Activated naive CD4-positive, alpha-beta T cell (primary cell): ENCODE measurements at places on chromosomes 5 and 9.

DNA sequence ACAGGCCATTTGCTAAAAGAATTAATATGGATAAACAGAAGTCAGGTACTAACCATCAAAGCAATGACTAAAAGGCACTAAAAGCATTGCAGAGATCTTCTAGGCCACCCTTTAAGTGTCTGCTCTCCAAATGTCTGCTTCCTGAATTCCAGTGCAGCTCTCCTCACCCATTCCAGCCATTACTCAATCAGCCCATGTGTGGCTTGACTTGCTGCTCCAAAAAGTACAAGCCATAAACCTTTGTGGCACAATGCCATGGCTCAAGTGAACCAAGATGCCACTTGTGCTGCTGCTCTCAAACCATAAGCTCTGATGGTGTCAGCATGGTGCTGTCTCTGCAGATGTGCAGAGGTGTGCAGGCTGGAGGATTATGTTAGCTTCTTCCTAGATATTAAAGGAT, 290.2 kb upstream of the POU5F2 start:
- no peak for DNase-seq

GRCh38 chr5:151691706-151692105, 5.0 kb upstream of the SPARC start:
- no peak for DNase-seq

DNA sequence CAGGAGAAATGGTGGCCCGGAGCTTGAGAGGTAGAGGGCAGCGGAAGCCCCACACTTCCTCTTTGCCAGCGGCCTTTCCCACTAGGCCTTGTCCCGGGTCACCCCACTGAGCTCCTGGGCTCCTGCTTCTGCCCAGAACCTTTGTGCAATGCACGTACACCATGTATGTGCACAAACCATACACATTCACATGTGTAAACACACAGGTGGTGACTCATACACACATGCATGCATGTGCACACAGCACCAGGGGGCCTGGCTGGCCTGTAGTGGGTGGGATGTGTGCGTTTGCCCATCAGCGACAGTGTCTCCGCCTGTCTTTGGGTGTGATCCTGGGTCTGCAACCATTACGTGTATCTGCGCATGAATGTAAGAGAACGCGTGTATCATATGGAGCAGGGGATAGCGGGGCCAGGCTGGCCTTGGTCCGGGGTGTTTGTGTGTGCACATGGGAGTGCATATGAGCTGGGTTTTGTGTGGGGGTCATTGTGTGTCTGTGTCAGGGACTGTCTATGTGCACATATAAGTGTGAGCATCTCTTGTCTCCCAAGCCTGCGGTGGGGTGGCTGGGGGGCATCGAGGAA, 43.7 kb downstream of the PSD2 start:
- no peak for DNase-seq

DNA sequence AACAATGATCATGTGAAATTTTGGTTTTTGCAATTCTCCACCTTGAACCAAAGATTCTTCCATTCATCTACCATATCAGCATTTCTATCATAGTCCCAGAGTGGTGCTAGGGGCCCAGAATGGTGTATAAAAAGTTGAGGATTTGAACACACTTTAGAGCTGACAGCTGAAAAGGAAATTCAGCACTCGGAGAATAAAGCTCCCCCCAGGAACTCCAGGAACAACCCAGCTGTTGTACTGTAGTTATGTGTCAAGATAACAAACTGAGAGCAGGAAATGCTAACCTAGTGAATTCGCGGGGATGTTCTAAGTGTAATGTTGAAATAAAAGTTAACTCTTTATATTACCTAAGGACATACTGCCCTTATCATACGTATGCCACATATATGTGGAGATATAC, 216.7 kb downstream of the NFIB start:
- DNase-seq = no peak

DNA sequence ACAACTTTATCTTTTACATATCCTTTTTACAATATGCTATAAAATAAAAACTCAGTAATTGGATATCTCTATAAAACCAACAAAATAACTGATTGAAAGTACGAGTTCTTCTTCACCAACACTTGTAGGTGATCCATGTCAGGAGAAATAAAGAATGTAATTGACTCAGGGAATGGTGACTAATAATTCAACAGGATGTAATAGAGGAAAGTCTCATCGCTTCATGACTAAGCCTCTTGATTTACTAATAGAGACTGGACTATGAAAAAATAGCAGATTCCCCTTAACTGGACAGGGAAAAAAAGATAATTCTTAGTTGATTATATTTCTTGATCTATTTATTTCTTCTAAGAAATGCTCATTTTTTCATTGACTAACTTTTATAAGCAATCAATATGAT, 507.7 kb upstream of the PTGER4 start:
- no peak for DNase-seq

DNA sequence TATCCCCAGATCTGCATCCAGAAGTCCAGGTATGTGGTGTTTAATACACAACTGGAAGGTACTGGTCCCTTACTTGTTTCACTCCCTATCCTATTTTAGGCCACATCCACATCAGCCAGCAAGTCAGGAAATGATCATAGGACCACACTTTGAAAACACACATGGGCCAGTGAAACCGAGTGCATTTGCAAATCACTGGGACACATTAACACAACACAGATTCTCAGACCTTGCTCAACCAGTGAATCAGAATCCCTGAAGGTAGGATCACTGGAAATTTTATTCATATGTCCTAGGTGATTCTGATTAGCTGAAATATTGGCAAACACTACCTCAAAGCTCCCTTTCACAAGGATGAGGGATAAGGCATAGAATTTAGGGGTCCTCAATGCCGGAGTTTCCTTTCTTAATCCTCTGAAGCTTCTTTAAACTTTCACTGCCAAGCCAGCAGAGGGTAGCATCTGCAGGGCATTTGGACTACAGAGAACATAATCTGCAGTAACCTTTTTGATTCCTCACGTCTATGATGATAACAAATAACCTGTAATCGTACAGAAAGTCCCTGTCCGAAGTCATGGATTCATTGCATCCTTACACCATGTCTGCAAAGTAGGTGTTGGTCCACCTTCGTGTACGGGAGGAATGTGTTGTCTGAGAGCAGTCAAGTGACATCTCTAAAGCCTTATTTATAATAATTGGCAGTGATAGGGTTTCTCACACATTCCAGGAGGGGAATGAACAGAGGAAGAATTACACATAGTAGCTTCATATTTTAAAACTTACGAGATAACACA, 11.0 kb upstream of the ABLIM3 start:
- DNase-seq = no peak

DNA sequence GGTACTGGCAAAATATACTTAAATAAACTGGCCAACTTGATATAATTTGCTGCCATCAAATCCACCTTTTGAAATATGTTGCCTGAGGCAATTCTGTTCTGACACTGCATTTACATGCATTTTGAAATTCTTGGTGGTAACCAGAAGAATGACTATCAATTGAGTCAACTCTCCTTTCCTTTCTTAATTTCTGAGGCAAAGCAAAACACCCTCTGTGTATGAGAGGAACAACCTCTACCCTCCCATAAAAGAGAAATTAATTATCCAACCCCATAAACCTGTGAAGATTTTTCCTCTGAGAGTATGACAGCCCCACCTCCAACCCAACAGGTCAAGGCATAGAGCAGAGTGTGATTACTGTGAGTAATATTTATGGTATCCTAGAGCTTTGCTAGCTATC, 286.8 kb downstream of the NR2F1-AS1 start:
- DNase-seq = no peak

- DNase-seq = no peak
Measured at GRCh38 chr5:16558984-16559629, 57.7 kb downstream of the RETREG1 start.

DNA sequence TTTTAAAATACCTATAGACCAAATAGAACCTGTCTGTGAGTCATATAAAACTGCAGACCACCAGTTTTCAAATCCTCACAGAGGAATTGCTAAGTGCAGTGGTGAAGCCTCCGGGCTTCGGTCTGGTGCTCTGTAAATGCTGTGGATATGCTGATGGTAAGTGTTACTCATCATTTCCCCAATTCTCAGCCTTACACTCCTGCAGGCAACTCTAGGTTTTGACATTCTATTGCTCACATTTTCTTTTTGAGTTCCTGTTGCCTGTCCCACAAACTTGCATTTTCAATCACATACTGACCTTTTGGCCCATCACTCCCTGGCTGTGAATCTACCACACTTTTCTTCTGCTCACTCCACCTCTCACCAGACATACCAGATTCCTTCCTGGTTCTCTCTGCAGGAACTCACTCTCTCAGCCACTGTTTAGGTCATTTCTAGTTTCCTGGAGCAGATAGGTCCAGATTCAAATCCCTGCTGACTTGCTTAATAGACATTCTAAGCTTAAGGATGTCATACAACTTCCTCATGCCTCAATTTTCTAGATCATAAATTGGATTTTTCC, 192.9 kb downstream of the RAB3C start:
- DNase-seq = no peak

DNA sequence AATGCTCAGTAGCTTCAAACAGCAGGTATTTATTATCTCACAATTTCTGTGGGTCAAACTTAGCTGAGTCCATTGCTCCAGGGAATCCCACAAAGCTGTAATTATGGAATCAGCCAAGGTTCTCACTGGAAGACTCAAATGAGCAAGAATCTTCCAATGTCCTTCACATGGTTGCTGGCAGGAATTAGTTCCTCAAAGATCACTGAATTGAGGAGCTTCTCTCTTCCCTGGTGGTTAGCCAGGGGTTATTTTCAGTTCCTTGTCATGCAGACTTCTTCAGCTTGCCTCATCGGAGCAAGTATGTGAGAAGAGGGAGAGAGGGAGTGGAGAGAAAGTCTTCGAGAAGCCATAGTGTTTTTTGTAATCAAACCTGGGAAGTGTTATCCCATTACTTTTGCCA, 2331.9 kb downstream of the MAT2B start:
- no peak for DNase-seq

DNA sequence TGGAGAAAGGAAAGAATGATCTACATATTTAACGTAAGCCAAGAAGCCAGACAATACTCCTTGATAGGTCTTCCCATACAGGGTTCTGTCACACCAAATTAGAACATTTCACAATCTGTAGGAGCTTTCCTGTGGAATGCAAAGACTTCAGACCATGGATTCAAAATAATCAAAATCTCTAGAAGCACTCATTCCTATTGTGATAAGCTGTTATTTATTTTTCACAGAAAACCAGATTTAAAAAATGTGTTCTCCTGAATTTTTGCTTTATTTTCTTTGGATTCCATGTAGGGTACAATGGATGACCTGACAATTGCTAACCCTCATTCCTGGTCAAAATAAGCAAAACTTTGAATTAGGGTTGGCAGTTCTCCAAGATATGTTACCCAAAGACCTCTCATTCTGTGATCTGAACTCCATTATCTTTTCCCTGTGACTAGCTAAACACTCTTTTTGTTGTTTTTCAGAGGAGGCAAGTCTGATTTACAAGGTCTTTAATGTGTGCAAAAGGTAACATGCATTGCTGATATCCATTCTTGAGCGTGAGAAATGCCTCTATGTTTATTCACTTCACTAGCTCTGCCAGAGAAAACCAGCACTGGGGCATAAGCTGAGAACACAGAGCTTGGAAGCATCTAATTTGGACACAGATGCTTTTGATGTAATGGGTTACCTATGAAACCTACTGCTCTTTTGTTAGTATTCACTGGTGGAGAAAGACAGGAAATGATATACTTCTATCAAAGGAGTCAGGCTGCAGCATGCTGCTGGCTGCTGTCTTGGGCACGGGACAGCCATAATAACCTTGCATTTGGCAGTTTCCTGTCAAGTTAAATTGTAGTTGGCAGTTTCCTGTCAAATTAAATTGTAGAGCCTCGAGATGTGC, 31.4 kb downstream of the ACTBL2 start:
- DNase-seq = no peak

GRCh38 chr5:65108786-65109743, 340.3 kb downstream of the CWC27 start:
- DNase-seq = no peak

DNA sequence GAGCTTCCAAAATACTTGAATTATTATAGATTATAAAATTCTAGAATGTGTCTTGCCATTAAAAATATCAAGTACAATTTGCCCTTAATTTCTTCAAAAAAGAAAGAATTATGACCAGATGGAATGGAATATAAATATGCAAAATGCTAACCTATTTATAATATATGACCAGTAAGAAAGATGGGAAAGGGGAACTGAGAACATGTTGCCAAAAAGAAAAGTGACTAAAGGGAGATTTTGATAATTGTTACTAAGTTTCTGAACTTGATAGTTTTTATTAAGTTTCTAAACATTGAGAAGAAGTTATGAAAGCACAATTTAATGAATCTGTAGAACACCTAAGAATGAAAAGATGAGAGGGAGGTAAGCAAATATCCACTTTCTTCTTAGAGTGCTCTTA, 188.4 kb upstream of the NR4A3 start:
- DNase-seq = no peak

GRCh38 chr5:143349177-143349576, 54.3 kb downstream of the NR3C1 start:
- DNase-seq = no peak

DNA sequence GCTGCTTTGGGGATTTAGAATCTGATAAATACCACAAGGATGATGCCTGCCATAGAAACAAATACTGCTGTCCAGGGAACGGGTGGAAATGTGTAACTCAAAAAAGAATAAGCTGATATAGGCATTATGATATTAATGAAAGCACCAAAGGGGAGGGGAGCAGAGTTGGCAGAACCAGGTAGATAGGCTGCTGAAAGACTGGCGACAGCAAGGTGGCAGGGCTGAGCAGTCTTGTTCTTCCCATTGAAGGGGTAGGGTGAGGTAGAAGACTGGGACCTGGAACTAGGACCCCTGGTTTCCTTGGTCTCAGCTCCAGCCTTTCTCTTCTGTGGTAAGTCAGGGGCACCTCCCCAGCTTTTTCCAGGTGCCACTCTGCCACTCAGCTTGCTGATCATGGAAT, 31.4 kb upstream of the TMOD1 start:
- no peak for DNase-seq

- no peak for DNase-seq
Measured at GRCh38 chr5:122492675-122493074, 180.6 kb downstream of the SNCAIP start.

- DNase-seq = peak; percentile 2
Measured at GRCh38 chr9:127311239-127311741, 46.7 kb downstream of the GARNL3 start.

DNA sequence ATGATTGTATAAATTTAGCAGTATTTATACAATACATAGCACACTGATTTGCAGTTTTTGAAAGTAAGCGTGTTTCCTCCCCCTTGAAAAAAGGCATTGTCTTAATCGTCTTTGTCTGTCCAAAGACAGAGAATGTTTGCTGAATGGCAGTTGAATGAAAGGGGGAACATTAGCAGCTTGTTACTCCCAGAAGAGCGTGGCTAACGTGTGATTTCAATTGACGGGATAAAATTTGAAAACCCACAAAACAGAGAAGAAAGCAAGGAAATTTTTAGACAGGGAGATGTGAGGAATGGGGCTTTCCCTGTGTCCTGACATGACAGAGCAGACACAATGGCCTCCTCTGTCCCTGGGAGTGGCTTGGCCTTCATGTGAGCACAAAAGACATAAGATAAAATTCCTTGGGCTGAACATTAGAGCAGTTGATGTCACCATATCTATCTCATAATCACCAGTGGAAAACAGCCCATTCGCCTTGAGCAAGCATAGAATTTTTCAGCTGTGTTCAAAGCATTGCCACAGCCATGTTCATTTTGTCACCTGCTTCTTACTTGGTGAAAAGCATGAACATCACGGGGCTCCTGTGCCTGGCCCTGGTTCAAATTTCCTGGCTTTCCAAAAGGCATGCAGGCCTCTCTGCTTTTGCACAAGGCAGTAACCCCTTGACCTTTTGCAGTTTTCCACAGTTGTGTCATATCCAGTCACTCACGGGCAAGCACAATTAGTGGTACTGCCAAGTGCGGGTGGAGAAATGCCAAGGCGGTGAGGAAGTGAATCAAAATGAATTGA, 126.9 kb downstream of the TLE1 start:
- DNase-seq = no peak
